ENCODE measurements at places on chromosomes 12 and 14.

DNA sequence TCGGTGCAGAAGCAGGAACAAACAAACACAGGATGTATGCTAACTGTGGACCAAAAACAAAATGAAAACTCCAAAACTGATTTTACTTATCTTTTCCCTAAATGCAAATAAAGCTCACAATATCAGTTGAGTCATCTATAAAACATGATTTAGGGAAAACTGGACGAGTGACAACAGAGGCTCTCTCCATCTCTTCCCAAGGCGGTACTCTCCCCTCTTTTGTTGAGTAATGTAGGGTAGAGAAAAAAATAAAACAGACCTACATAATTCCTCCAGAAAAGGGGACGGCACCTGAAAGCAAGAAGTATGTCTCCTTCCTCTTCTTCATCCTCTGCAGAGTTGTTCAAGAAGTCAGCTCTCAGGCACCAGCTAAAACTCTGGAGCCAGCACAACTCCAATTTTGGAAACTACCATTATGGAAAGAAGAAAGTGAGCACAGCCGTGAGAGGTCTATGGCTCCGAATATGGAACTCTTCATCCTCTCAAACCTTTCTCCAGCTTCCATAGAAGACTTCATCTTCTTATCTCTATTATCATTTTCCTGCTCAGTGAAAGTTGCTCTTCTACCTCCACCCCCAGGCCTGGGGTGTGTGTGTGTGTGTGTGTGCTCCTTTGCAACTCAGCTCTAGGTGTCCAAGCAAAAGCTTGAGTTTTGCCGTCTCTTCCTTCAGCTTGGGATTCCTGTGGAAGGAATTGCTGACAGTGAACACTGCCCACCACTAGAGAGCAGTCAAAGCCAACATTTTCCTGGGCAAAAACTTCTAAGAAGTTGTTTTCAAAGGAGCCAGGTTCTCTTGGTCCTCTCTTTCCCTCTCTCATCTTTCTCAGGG is 155.4 kb downstream of the DIO2 start:
- no peak for DNase-seq

GRCh38 chr14:23175823-23176222 is 7.6 kb downstream of the SLC7A8 start:
- no peak for DNase-seq

GRCh38 chr12:11834931-11835330 is 185.5 kb downstream of the ETV6 start:
- DNase-seq: no peak

DNA sequence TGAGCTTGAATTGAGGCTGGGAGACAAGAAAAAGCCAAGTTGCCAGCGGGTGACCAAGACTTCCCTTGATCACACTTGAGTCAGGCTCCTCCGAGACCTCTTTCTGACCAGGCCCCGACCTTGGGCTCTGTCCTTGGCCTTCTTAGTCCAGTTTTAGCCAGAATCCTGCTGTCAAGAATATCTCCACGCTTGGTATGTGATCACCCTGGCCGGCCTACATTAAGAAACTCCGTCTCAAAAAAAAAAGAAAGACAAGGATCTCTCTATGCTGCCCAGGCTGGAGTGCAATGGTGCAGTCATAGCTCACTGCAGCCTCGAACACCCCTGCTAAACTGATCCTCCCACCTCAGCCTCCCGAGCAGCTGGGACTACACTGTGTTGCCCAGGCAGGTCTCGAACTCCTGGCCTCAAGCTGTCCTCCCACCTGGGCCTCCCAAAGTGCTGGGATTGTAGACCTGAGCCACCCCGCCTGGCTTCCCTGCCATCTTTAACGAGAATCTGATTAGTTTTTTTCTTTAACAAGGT is 1.0 kb upstream of the ITPK1 start:
- no peak for DNase-seq

GRCh38 chr12:43968736-43969135 is 132.9 kb downstream of the TMEM117 start:
- no peak for DNase-seq

- DNase-seq: no peak
Observed at GRCh38 chr12:54558759-54559158, 9.4 kb downstream of the PDE1B start.

DNA sequence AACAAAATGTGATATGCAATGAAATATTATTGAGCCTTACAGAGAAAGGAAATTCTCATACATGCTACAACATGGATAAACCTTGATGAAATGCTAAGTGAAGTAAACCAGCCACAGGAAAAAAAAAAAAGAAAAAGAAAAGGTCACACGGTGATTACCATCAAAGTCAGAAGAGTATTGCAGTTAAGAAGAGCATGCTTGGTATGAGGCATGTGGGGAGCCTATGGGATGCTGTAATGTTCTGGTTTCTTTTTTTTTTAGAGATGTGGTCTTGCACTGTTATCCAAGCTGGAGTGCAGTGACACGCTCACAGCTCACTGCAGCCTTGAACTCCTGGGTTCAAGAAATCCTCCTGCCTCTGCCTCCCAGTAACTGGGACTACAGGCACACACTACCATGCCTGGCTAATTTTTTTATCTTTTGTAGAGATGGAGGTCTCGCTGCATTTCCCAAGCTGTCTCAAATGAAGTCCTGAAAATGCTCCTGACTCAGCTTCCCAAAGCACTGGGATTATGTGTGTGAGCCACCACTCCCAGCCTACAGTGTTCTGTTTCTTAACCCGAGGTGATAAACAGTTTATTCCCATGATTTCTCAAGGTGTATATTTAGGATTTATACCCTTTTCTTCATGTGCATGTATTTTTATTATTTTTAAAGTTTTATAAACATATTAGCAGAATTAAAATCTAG is 96.2 kb downstream of the SEC23A start:
- no peak for DNase-seq

DNA sequence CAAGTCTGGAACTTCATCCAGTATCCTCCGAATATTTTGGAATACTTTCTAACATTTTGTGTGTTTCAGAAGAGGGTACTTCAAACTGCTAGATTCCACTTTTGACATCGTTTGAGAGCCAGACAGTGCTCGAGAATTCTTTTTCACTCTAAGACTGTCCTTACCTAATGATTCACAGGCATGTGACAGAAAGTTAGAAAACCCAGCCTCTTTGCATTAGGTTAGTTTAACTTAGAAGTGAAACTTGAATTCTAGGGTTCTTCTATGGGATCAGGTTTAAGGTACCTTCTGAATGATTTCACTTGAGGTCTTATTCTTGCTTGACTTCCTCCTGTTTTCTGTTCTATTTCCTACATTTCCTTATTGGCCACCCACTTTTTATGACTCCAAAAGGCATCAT is 431.8 kb downstream of the SLC6A15 start:
- DNase-seq: no peak

GRCh38 chr12:104809706-104810385 is 148.2 kb downstream of the SLC41A2 start:
- no peak for DNase-seq

GRCh38 chr14:27008187-27008586 is 410.4 kb upstream of the NOVA1 start:
- DNase-seq: no peak

DNA sequence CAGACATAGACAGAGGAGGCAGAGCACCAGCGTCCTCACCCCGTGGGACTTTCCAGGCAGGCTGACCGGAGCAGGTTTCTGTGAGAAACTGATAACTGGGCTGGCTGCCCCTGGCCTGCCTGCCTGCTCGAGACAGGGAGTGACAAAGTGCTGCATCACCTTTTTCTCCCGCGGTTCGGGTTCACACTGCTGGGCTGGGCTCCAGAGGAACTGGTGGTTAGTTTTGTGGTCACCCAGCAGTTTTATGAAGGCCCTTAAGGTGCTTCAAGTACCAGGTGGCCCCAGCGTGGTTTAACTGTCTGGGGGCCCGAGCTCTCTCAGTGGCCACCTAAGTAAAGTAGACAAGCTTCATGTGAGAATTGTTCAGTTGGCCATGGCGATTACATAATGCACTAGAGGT is 1073.6 kb downstream of the BCL11B start:
- peak; percentile 17 for DNase-seq

- no peak for DNase-seq
Observed at GRCh38 chr12:110501399-110501751, 536 bp downstream of the VPS29 start.

DNA sequence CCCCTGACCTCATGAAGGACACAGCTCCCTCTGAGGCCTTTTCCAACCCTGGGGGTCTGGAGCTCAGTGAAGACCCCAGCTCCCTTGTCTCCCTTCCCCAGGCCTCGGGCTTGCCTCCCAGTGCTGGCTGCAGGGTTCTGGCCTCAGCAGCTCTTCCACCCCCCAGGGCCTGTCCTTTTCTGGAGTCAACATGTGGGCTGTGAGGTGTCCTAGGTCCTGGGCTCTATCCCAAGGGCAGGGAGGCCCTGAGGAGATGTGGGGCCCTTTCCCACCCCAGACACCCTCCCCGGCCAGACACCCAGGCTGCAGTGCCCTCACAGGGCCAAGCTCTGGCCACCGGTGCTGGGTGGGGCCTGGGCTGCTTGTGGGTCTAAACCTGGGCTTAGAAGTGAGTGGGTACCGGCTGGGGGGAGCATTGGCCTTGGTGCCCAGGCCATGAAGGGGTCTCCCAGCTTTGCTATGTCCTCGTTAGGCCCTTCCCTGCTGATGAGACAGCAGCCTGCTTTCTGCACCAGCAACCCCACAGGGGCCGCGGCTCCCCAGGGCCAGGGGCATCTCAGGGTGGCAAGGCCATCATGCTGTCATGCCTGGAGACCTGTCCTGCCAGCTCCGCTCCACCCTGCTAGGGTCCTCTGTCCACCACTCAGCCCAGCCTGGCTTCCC is 2.7 kb upstream of the CRIP2 start:
- DNase-seq: no peak

DNA sequence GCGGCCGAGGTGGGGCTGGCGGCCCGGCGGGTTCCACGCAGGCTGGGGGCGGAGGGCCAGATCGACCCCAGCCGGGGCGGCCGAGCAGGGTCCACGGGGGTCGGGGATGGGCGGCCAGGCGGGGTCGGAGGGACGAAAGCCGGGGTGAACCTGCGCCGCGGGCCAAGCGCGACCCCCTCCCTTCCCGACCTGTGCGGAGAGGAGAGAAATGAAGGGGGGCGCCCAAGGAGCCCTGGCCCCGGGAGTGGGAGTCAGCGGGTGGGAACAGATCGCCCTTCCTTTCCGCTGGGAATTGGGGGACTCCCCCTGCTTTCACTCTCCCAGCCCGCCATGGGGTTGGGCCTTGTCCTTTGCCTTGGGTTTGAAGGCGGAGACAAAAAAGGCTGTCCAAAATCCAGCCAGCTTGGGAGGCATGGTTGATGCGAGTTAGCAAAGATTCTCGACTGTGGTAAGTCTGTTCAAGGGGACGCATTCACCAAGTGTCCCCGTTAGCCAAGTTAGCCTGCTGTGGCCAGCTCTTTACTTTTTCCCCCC is 559 bp upstream of the CKAP4 start:
- DNase-seq: no peak

GRCh38 chr12:117365049-117365616 is 3.7 kb upstream of the NOS1 start:
- no peak for DNase-seq

GRCh38 chr12:3049611-3050249 is 27.4 kb upstream of the TSPAN9 start:
- DNase-seq: no peak
